ENCODE measurements at places on chromosomes 5 and 9. TPM values are rescaled to one million over a fixed set of nuclear protein-coding genes. Genes with fewer than 3 reads are reported as not detected.

DNA sequence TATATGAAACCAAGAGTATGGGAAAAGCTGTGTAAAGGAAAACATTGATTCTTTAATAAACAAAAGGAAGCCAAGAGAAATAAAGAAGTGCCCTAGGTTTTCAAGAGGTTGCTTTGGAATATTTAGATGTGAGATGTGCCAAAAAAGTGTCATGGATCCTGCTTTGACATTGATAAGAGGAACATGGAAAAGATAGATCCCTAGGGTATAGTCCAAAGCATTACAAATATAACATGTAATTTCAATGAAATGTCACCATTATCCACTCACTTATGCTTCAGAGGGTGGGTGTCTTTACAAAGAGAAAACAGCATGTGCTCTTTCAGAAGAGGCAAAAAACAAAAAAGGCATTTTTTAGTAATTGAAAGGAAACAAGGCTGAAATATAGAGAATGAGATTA is 1196.7 kb downstream of the EFNA5 start:
- DNase-seq = no peak

- DNase-seq = no peak
Measured at GRCh38 chr5:143106174-143106573, 297.3 kb downstream of the NR3C1 start.

The SLC34A1 gene
- total RNA-seq = not detected

The RASGRF2 gene
- 14.2 TPM for total RNA-seq

The C1QTNF2 gene
- total RNA-seq = not detected

The NUTM2G gene
- not detected for total RNA-seq

The LMAN2 gene
- 92.1 TPM for total RNA-seq

Measured in activated CD4-positive, alpha-beta T cell treated with anti-CD3 and anti-CD28 coated beads for 36 hours (primary cell).